ENCODE measurements at places on chromosomes 11 and 22.
A peak's percentile ranks its signal among the peaks of the same experiment; 100 is the strongest.

DNA sequence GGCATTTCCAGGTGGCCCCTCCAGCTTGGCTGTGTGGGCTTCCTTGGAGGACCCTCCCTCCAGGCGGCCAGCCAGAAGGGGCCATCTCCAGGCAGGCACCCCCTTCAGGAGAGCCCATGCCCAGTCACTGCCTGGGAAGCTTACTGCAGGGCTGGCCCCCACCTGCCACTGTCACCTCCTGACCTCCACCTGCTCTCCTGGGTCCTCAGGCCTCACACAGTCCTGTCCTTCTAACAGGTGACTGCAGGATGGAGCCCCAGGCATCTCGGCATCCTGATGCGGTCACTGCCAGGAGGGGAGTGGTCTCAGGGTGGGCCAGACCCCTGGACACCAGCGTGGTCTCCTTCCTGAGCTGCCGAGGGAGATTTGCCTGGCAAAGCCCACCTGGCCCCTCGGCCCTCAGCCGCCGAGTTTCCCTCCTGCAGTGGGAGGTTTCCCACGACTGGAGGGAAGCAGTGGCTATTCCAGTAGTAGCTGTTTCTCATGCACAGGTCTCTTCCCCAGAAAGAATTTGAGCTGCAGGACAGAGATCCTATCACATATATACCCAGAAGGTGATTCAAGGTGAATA is 13.0 kb downstream of the TBX1 start:
- DNase-seq, result no peak

DNA sequence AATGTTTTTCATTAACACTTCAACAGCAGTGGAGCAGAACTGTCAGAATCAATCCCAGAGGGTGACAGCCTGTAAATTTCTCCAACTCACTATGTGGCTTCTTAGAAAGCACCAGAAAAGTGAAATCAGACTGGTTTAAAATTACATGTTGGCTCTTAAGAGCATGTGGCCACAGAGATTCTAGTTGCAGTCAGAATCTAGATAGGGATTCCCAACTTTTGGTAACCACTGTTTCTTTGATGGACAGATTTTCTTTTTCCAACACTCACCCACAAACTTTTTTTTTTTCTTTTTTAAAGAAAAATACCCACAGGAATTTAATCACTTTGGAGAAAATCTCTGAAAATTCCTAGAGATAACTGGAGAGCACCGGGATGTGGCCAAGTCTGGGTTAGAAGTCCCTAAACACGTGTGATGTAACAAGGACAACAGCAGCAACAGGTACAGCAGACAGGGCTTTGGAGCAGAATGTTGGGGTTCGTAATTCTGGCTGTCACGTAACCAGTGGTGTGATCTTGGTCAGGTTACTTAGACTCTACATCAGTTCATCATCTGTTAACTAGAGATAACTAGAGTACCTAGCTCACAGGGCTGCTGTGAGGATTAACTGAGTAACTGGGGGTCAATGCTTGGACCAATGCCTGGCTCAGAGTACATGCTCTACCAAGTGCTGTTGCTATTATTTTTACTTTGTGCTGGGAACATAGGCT is 100.1 kb downstream of the NAT10 start:
- DNase-seq, result no peak

- no peak for DNase-seq
Measured at GRCh38 chr11:17164361-17165246, 43.2 kb downstream of the PIK3C2A start.

DNA sequence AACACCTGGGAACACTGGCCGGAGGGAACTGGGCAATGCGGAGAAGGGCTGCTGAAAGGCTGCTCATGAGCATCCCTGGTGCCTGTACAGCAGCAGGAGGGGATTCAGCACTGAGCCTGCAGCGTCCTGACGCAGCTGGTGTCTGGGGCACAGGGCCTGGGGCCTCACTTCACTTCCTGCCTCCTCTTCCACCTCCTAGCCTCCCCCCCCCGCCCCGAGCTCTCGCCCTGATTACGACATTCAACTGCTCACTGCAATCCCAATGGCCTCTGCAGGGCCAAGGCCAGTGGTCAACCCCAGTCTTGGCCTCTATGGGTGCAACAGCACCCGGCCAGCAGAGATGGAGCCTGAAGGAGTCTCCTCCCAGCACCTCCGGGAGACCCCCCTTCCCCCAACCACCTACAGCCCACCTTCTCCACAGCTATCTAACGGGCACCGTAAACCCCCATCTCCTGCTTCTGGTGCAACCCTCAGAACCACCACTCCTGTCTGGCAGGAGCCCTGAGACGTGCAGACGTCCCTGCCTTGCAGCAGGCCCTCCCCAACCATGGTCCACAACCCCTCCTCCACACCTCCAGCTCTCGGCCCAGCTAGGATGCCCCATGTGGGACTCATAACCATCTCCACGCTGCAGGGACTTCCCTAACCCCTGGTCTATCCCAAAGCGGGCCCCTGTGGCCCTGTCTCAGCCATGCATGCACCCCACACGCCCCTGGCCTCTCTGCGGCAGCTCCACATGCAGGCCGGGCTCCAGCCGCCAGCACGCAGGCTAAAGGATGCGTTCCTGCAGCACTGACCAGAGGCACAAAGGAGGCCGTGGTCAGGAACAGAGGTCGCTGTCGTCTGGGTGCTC is 38.2 kb downstream of the BRD1 start:
- peak; percentile 24 for DNase-seq

DNA sequence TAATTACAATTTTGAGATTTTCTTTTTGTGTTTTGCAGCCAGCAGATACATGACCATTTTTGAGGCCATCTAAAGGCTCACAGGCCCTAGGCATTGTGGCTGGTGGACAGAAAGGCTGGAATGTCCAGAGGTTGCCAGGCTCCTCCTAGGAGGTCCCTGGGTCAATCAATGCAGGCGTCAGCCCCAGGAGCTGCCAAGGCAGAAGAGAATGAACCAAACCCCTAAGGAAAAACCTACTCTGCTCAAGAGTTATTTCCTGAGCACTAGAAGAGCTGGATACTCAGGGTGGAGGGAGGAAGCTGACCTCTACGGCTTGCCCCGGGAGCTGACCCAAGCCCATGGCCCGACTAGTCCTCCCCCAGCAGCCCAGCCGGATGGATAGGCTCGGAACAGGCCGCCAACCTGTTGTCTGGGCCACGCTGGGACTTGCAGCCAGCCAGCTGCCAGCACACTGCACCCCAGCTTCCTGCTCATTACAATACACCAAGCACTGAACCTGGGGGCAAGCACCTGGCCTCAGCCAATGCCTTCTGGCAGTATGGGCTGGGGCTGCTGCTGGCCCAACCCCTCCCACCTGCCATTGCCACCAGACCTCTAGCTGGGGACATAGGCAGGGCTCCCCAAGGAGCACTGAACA is 5.7 kb upstream of the SCGB1A1 start:
- no peak for DNase-seq

DNA sequence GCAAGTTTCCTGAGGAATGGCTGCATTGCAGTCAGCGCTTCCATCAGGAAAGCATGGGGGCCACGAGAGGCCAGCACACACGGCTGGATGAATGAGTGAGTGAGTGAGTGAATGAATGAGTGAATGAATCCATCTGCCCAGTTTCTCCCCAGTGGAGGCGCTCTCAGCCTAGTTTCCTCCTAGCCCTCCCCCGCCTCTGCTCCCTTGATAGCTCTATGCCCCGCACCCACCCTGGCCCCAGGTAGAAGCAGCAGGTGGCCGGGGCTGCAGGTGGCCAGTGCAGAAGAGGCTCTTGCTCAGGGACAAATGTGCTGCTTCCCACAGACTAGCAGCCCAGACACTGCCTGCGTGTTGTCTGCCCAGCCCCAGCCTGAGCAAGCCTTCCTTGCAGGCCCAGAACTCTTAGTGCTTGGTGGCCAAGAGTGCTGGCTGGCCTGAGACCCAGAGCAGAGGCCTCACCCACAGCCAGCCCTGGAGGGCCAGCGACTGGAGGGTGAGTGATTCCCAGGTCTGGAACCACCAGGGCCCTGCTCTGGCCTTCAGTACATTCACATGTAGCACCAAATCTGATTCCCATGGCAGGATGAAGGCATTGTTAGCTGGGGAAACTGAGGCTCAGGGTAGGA is 31.1 kb upstream of the PDGFB start:
- DNase-seq, result no peak

- DNase-seq, result no peak
Measured at GRCh38 chr11:88051396-88051795, 123.8 kb downstream of the RAB38 start.

GRCh38 chr11:774873-775592 is 2.3 kb downstream of the GATD1 start:
- DNase-seq, result no peak

- DNase-seq, result peak; percentile 17
Measured at GRCh38 chr11:8333811-8334401, 70.2 kb upstream of the LMO1 start.

- no peak for DNase-seq
Measured at GRCh38 chr11:69079661-69080256, 31.0 kb downstream of the TPCN2 start.

DNA sequence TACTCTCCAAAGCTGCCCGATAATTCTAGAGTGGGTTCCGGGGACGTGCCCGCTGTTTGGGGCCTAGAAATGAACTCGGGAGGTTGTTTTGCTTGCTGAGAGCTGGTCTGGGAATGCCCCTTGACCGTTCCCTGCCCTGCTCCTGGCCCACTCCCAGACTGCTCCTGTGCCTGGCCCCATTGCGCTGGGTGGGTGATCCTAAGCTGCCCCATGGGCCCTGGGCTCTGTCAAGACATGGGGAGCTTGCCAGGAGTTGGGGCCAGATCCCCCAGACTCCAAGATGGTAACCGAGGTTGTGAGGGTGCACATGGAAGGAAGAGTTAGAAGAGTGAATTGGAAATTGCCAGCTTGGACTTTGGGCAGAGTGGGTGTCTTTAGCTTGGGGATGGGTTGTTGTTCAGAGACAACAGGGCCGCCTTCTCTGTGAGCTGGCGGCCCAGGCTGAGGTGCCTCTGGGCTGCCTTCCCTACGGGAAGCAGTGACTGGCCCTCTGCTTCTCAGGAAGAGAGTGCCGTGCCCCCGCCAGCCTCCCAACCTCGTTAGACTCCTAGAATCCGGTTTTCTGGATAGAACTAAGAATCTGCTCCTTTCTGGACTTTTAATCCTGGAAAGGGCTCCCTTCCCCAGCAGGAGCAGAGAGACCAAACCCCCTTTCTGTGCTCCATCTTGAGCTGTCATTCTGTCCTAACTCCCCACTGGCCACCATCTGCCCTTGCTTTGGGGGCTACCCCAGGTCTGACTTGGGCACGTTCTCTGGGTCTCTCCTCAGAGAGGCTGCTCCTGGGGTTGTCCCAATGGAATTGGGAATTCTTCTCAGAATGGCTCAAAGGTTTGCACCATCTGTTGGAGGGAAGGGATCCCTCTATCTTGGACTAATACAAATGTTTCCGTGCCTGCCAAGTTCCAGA is 1.8 kb downstream of the ST3GAL4 start:
- no peak for DNase-seq

DNA sequence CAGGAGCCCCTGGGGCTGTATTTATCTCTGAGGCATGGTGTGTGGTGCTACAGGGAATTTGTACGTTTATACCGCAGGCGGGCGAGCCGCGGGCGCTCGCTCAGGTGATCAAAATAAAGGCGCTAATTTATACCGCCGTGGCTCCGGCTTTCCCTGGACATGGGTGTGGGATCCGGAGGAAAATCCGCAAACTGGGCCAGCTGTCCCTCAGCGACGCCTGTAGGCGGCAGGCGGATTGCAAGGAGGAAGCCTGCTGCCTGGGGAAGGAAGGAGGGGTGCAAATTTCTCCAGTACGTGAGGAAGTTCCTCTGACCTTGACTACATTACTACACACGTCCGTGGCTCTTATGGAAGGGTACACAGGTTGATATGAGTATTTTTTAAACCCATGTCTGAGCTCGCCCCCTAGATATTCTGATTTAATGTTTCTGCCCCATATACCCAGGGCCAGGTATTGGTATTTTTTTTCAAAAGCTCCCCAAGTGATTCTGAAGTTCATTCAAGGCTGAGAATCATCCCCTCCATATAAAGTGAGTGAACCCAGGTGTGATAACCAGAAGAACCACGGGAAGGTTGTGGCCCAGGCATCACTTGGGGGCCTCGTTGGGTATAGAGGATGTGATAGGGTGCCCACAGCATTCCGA is 2.8 kb downstream of the MYOD1 start:
- DNase-seq, result no peak

DNA sequence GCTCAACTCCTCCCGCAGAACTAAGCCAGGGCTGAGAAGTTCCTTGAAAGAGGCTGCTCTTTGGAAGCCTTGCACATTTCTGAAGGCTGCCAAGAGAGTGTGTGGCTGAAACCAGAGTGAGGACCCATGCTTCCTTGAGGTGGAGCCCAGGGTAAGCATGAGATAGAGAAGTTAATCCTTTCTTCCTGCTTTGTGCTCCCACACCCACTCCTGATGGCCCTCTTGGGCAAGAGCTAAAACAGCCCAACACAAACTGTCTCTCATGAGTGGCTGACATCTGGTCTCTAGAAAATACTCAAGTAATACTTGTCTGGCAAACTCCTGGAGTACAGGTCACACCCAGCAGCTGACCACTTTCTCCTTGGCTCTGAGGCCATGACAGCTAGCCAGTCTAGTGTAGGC is 523.7 kb downstream of the INSC start:
- DNase-seq, result no peak
